ENCODE measurements at places on chromosomes 6 and 20.

- no peak for DNase-seq
These were observed 750.2 kb downstream of the HDGFL1 start for GRCh38 chr6:23319582-23319981.

DNA sequence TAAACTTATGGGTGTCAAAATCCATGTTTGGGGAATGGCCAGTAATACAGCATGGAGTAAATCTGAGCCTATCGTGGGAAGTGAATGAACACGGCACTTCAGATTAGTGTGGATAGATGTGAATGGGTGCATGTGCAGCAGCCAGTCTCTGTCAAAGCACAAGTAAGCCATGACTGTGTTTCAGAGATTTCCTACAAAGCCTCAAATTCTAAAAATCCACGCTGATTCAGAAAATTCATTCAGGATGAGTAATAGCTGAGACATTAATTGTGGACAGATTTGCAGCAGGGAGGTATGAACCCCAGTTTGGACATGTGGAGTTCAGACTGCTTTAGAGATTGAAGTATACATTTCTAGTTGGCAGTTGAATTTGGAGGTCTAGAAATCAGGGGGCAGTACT is 115.1 kb downstream of the QKI start:
- DNase-seq = no peak

- peak; percentile 32 for DNase-seq
These were observed at the start of gene SNAP25 for GRCh38 chr20:10218536-10219451. TSS of gene SNAP25 (plus strand) at chr20:10218830. CDS start at chr20:10275492, 56,662 bp downstream.

DNA sequence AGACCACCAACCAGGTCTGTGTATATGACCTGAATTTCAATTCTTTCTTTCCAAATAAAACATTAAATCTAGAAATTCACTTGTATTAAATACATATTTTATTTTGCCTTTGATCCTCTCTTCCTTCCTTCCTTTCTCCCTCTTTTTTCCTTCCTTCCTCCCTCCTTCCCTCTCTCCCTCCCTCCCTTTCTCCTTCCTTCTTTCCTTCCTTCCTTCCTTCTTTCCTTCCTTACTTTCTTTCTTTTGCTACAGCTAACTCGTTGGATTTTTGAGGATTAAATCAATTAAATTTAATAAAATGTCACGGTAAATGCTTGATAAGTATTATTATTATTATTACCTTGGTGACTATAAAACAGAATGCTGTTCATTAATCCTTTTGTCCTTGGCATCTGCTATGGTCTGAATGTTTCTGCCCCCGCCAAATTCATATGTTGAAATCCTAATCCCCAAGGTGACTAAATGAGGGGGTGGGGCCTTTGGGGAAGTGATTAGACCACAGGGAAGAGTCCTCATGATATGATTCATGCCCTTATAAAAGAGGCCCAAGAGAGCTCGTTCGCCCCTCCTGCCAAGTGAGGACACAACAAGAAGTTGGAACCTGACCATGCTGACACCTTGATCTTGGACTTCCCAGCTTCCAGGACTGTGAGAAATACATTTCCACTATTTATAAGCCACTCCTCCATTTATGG is 67.6 kb upstream of the BTBD3 start:
- DNase-seq = no peak

DNA sequence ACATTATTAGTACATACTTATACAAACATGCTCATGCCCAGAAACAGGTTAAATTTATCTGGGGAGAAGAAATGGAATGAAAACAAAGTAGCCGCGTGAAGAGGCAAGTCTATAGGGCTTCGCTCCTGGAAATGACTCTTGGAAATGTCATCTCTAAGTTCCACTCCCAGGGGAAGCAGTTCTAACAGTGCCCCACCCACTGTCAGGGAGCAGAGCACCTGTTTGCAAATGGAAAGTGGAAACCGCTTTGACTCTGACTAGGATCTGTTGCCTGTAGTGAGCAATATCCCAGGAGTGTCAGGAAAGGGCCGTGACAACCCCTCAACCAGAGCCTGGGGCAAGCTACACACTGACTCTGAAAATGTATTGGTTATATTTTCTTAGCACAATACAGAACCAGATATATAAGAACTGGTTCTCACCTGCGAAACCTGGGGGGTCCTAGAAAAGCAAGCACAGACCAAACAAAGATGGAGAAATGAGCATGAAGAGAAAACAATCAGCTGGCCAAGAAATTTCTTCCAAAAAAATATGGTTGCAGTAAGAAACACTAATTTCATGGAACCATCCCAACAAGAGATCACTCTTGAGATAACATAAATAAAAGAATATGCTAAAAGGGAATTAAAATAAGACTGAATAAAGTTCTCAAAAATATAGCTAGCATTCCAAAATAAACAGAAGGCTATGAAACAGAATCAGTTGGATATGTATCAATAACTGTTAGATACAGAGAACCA is 47.5 kb upstream of the CRISP1 start:
- DNase-seq = no peak

DNA sequence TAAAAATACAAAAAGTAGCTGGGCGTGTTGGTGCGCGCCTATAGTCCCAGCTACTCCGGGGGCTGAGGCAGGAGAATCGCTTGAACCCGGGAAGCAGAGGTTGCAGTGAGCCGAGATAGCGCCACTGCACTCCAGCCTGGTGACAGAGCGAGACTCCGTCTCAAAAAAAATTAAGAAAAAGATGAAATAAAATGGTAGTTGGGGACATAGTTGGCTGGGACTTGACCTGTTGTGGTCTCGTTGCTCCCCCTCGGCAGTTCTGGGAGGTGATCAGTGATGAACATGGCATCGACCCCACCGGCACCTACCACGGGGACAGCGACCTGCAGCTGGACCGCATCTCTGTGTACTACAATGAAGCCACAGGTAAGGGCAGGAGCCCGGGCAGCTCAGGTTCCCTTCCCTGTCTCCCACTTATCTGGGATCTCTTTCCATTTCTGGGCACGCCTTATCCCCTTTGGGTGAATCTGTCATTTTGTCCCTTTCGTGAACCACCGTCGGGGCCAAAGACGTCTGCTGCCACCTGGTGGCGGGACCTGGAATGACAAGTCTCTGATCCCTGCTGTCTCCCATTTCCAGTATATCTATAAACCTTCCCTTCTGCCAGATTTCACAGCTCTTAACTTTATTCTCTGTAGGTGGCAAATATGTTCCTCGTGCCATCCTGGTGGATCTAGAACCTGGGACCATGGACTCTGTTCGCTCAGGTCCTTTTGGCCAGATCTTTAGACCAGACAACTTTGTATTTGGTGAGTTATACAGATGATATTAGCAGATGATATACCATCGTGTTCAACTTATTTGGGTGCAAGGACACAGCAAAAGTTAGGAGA is 2.3 kb downstream of the TUBB start:
- peak; percentile 80 for DNase-seq

- no peak for DNase-seq
These were observed 162.2 kb upstream of the BMP2 start for GRCh38 chr20:6605055-6605935.

DNA sequence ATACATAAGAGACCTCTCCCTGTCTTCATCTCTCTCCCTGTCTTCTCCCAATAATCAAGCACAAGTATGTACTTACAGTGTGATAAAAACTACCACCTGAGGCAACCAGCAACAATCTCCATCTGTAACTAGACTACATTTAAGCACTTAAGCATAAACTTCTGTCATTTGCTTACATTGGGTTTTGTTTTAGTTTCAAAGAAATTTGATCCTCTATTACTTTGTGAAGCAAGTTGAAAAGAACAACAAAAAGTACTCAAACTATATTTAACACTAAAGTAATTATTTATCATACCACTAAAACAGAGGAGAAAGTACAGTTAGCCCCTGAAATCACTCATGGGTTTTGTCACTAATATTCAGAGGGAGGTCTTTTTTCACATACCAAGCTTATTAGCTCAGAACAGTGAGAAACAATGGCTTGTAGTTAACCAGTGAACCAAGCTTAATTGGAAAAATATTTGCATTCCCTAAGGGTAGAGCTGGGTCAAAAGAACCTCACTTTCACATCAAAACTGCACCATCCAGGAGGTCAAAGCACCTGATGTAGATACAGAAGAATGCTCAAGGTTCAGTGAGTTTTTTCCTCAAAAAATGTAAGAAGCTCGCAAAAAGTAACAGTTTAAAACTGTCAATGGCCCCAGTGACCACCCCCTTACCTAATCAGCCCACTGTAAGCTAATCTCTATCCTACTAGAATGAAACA is 34.1 kb downstream of the DCDC2 start:
- no peak for DNase-seq

GRCh38 chr6:18742406-18742805 is 355.3 kb downstream of the RNF144B start:
- DNase-seq = no peak
